ENCODE measurements at places on chromosomes 7 and 10.

DNA sequence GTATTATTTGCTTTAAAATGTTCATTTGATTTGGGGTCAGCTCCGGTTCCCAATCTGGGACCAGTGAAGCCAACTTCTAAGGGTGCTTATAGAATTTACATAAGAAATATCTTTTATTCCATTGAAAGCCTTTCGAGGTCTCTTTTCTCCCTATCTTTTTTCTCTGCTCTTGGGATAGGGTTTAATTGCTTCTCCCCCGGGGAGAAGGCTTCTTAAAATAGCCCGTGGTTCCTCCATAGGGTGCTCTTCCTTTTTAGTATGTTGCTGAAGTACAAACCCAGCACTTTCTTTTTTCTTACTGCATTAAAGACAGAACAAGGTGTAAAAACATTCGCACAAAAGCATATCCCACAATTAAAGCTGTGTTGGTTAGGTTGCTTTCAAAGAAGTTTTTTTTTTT, 107.5 kb downstream of the POU6F2 start:
- no peak for DNase-seq

DNA sequence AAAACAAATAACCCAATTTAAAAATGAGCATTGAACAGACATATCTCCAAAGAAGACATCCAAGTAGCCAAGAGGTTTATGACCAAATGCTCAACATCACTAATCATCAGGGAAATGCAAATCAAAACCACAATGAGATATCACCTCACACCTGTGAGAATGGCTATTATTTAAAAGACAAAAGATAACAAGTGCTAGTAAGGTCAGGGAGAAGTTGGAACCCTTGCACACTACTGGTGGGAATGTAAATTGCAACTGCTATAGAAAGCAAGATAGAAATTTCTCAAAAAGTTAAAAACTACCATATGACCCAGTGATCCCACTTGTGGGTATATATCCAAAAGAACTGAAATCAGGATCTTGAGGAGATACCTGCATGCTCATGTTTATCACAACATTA, 49.5 kb downstream of the SGMS1 start:
- DNase-seq: no peak

DNA sequence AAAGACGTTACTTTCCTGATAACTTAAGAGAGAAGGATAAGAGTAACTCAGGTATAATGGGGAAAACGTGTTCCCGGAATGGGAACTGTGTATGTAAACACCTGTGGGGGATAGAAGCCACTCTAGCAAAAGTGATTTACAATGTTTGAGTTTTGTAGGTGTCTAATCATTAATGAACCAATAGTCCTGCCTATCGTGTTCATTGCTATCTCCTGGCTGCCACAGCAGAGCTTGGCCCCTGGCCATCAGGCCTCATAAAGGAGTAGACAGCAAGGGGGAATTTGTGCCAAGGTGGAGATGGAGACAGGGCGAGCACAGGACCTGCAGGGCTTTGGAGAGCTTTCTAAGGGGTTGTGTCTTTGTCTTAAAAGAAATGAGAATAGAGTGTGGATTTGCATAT, 102.1 kb downstream of the GAD2 start:
- no peak for DNase-seq

GRCh38 chr10:88374392-88375175, 208.5 kb downstream of the RNLS start:
- no peak for DNase-seq

DNA sequence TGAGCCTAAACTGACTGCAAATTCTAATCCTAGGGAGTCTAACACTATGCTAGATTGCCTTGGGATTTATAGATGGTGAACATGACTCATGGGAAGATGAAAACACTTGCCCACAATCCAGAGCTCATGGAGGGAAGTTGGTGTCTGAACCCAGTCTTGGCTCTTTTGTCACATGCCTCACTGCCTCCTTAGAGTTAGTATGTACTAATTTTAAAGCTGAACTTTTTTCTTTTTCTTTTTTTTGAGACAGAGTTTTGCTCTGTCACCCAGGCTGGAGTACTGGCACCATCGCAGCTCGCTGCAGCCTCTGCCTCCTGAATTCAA, 14.4 kb downstream of the MRPL32 start:
- DNase-seq: no peak

DNA sequence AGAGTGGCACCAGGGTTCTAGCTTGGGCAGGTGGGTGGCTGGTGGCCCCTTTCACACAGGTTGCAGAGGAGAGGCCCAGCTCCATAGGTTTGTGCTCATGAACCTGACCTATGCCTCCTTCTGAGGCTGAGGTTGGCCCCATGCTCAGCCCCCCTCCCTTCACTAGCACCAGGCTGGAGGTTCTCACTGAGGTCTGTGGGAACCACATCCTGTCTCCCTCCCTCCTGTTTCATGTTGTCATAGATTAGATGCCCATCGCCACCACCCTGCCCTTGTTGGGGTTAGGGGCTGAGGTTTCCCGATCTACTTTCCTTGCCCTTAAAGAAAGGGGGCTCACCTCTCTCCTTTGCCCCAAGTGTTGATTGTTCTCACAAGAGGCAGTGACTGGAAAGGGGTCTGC, 14.7 kb downstream of the NEUROG3 start:
- DNase-seq: no peak

DNA sequence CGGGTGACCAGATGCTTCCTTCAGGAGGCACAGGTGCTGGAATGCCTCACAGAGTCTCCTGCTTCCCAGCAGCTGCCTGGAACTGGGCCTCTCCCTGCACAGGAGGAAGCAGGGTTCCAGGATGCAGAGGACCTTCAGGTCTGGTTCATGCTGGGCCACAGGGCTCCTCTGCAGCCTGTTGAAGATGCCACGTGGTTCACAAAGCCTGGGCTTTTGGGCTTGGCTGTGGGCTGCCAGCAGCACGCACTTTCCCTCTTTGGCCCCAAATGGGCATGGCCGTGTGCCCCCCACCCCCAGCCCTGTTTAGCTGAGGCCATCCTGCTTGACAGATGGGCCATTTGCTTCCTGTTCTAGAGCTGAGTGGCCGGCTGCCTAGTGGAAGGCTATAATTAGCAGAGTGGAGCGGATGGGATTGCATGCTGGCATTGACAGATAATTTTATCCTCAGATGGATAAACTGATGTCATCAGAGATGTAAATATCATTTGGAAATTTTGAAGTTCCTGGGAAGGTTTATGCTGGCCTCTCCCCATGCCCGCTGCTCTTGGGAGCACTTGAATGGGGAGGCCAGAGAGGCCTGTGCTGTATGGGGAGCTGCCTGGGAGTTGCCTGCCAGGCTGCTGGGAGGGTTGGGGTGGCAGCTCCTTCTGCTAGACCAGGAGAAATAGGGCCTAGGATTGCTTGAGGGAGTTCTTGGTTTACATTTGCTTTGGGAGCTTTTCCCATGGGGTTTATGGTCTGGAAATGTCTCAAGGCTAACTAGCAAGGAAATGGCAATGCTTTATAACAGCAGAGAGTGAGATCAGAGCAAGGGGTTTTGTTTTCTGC, 28.2 kb downstream of the TSPAN15 start:
- no peak for DNase-seq

DNA sequence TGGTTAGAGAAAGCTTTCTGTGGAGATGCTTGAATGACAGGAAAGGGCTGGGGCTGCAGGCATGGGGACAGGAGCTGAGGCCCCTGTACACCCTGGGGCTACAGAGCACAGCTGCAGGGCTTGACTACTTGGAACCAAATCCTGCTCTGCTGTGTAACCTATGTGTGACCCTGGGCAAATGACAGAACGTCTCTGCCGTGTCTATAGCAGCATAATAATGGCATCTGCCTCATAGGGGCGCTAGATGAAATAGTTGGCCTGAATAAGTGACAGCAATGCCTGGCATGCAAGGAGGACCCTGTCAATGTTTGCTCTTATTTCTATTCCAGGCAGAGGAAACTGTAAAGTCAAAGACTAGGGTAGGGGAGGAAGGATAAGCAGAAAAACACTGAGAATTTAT, 254.0 kb downstream of the USP6NL start:
- no peak for DNase-seq

DNA sequence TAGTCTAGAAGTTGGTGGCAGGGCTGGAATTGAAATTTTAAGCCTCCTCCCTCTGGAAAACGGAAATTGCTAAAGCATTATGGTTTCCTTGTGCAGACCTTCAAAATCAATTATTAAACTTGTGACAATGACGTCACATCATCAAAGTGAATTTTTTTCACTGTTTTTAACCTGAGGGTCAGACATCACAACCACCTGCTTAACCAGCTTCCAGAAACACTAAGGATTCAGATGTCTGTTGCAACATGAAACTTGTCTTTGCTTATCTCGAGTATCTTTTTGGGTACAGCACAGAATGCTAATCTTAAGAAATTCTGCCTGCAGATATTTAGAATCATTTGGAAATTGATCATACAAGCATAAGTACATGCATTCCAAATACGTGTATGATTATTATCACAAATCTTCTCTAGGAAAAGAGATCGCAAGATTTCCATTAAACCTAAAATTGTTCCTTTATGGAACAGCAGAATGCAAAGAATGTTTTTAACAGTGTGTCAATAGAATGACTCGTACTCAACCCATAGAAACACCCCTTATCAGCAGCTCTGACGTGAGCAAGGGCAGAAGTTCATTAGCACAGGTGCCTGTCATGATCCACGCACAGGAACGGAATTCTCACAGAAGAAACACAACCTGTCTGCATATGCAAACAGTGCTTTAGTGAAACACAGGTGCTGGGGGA, 4.1 kb upstream of the GTPBP4 start:
- DNase-seq: no peak

GRCh38 chr10:103575416-103576075, 82.0 kb downstream of the NEURL1 start:
- no peak for DNase-seq

GRCh38 chr10:6050801-6051445, 11.2 kb downstream of the IL2RA start:
- peak; percentile 95 for DNase-seq

DNA sequence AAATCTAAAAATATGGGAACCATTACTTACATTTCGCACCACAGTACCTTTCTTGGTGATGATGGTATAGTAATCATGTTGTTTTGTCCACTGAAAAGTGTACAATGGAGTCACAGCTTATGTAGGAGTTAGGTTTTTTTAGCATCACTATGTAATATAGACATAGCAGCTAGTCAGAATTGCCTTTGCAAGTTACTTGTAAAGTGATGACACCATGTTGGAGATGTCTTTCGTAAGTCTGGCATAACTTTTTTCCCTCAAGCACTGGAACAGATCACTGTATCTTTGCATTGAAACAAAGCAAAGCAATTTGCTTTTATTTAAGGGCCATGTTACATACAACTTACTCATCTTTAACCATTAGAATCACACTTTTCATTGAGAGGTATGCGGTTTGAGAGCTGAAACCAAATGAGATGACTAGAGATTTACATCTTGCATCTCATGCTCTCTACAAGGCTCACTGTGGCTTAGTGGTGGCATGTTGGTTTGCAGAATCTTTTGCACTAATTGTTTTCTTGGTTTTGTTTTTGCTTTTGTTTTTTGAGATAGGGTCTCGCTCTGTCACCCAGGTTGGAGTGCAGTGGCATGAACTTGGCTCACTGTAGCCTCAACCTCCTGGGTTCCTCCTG, 18.3 kb downstream of the UBN2 start:
- DNase-seq: no peak

DNA sequence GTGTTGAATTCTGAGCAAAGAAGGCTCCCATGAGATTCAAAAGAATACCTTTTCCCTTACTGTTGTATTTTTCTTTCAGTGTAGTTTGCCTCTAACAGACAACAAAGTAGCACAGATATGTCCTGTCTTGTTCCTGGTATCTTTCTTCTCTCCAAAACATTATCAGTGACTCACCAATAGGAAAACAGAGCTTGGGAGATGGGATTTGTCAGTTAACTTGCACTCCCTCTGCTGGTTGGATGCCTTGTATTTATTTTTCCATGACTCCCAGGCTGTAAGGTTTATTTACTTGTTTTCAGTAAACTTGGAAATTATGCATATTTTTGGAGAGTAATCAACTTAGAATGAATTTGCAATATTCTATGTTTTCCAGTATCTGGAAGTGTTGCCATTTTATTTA, 129.7 kb downstream of the SAMD9 start:
- DNase-seq: no peak

DNA sequence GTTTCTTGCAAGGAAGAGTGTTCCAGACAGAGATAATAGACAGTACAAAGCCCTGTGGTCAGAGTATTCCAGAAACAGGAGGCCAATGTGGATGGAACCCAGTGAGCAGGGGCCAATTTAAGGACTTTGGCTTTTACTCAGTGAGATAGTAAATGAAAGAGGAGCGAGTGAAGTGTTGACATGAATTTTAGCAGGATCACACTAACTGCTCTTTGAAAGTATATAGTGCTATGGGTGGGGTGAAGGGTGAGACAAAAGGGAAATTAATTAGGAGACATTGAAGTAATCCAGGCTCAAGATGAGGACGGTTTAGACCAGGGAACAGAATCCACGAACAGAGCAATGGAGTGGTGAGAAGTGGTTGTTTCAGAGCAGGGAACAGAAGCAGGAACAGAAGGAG, 62.2 kb upstream of the TES start:
- no peak for DNase-seq

DNA sequence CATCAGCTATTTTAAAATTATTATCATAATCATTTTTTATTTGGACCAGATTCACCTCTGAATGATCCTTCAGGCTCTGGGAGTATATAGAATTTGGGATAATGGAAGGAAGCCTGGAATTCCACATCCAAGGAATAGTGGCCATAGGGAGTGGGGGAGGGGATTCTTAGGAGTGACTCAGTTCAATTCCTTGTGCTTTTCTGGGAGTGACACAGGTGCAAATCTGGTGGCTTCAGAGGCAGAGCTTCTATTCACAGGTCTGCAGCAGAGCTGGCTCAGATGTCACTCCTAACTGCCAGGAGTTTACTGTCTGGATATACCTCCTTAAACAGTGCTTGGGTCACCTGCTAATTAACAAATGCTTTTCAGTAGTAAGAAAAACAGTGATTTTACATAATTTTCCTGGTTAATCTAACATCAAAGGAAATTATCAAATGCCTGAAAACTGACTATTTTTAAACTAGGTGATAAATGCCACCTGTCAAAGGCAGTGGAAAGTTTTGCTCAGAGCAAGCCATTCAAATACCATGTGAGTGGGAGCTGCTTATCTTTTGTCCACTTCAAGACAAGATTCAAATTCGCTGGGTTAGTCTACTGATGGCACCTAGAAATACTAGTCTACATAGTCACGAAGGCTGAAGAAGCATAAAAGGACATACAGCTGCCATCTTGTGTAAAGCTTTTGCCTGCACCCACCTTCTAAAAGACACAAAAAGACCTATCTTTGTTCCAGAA, 106.7 kb upstream of the LAMB4 start:
- DNase-seq: no peak

DNA sequence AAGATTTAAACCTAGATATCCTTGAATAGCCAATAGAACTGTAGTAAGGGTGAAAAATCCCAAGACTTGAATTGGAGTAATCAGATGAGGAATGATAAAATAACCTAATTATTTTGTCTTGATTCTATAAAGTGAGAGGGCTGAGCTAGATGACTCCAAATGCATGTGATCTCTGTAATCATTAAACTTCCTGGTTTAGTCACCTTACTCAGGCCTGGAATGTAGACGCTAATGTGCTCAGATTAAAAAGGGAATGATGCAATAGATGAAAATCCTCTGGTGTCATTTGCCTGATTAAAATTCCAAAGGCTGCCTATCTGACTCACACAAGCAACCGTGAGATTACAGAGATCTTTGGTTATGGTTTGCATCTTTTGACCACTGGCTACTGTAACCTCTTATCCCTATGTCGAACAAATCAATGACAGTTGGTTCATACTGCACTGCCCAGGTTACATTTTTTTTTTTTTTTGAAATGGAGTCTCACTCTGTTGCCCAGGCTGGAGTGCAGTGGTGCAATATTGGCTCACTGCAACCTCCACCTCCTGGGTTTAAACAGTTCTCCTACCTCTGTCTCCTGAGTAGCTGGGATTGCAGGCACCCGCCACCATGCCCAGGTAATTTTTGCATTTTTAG, 2.9 kb upstream of the HKDC1 start:
- no peak for DNase-seq

- peak; percentile 83 for DNase-seq
Measured at GRCh38 chr10:110226926-110227641, 19.7 kb downstream of the MXI1 start.

Data from stimulated activated CD4-positive, alpha-beta T cell treated with anti-CD3 and anti-CD28 coated beads, Interleukin-15, amount 100 ng/mL, for 24 hours (primary cell).